ENCODE measurements at places on chromosomes 5 and 9.
A peak's percentile ranks its signal among the peaks of the same experiment; 100 is the strongest.

GRCh38 chr5:171673328-171673727, 112.3 kb upstream of the SMIM23 start:
- no peak for DNase-seq

DNA sequence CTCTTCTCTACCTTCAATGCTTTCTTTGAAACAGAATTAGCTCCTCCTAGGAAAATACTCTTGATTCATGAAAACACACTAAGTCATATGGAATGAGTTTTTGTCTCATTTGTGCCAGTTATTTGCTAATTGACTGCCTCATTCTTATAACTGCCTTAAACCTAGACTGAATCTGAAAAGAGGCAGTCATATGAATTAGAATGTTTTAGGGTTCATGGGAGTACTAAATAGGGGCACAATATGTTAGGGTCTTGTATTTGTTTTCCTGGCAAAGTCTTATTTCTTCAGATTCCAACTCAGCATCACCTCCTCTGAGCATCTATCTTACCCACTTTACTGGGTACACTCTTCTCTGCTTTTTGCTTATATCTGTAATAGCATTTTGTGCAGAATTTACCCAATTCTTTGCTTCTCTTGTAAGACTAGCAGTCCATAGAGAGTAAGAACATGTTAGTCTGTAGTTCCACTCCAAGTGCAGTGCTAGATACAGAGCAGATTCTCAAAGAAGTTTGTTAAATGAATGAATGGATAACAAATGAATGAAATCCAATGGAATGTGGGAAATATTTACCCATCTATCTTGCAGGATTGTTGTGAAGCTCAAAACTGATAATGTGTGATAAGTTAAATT, 43.9 kb upstream of the ALDH1A1 start:
- DNase-seq, result no peak

GRCh38 chr9:75754080-75754479, 136.4 kb upstream of the PCSK5 start:
- DNase-seq, result no peak

GRCh38 chr5:109083937-109084336, 325.8 kb downstream of the PJA2 start:
- DNase-seq, result no peak

DNA sequence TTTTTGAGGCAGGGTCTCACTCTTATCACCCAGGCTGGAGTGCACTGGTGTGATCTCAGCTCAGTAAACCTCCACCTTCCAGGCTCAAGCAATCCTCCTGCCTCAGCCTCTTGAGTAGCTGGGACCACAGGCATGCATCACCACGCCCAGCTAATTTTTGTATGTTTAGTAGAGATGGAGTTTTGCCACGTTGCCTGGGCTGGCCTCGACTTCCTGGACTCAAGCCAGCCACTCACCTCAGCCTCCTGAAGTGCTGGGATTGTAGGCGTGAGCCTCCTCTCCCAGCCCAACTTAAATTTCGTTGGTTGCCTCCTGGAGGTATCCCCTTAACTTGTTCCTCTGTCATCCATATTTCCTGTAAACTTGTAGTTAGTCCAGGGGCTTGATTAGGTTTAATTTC, 47.2 kb downstream of the RAB24 start:
- DNase-seq, result no peak

DNA sequence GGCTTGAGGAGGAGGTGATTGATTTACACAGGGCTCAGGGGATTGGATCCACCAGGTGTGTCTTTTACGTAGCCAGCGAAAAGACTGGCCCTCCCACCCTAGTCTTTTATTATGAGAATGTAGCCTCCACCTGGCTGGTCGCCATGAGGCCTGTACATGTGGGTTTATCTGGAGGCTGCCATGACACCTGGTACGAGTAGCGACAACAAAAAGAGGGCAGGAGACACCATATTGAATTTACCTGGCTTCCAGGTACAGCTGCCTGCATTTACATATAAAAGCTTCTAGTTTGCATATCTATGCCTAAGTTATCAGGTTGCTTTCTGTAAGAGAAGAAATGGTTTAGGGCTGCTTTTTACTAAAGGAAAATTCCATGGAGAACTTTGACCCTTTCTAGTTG, 1173.7 kb upstream of the SEMA6A start:
- DNase-seq, result no peak

DNA sequence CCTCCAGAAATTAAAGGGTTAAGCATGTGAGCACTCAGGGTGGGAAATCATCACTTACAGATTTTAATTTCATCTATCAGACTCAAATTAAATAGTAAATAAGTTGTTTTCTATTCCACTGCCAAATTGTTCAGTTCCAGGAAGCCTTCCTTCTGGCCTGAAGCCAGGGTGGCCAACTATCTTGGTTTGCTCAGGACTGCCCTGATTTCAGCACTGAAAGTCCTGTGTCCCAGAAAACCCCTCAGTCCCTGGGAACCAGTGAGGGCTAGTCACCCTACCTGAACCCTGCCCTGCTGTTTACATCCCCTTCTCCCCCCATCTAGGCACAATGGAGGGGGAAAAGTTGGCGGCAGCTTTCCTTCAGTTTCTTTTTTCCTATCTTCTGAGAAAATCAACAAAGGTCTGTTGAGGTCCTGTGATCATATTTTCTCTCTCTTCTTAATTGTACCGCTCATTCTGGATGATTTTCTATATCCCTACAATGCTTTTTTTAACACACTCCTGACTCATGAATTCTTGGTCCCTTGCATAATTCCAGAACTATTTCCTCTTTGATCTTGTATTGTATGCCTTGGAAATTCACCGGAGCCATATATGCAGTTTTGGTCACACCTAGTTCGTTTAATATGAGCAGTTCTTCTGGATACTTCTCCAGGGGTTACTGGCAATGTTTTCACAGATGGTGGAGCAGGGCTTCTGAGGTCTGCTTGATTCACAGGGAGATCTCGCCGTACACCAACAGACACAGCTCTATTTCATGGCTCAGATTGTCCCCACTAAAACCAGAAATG, 103.8 kb downstream of the MAP1B start:
- no peak for DNase-seq

DNA sequence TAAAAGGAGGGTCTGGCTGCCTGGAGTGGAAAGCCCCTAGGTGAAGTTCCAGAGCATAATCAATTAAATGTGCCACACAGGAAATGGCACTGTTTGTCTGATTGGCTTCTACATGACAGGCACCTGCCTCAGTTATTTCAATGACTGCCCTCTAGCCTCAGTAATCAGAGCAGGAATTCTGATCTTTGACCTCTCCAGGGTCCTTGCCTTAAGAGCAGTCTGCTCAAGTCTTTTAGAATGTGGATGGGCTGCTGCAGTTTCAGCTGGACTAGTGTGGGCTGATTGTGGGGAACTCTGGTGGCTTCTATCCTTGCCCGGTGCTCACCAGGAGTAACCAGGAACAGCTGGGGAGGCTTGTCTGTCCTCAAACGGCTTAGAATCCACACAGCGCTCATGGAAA, 98.9 kb downstream of the LIX1 start:
- DNase-seq, result no peak

- no peak for DNase-seq
Measured at GRCh38 chr9:128081056-128081455, 13.0 kb downstream of the SLC25A25 start.

DNA sequence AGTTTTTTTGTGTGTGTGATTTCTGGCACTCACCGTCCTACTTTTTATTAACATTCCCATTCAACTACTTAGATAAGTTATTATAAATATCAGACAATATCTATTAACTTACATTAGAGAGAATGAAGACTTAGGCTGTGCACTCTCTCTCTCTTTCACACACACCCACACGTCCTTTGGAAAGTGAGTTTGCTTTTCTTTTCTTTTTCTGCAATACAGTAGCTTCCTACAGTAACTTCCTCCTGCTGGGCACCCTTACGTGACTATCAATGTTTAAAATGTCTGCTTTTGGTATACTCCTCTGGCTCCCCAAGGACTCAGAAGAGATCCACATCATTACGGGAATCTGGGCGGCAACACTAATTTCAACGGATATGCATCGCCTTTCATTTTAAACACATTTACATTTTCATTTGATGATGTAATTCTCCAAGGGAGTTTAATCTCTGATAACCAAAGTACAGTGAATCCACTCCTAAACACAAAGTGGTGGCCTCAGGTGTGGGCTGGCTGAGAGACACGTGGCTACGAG, 179.5 kb downstream of the MAPKAP1 start:
- no peak for DNase-seq

DNA sequence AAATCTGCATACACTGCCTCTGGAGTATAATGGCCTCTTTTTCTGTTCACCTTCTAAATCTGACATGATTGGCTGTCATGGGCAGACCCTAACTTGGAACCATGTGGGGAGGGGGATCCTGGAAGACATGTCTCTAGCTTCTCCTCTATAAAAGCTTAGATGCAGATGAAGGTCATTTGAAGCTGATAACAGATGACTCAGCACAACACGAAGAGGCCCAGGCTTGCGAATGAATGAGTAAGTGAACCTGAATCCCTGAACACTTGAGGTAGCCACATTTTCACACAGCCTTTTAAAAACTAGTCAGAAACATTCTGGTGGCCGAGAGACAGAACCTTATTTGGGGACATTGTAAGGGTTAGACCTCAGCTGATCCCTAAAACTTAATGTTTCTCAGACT, 282.6 kb downstream of the ELAVL2 start:
- no peak for DNase-seq

DNA sequence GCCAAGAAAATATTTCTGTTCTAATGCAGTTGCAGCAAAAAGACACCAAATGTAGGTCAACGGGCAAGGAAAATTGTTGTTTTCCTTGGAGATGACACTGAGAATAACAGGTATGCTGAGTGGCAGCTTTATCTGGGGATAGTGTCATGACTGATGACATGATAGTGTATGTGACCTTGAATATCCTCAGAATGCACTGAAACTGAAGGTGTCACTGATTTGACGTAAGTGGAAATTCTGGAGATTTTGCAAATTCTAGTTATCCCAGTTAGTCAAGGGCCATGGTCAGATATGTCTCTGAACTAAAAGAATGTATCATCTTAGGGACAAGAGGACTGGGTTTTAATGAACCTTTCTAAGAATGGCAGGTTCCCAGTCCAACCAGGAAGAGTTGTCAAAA, 138.0 kb upstream of the C9orf72 start:
- DNase-seq, result no peak

DNA sequence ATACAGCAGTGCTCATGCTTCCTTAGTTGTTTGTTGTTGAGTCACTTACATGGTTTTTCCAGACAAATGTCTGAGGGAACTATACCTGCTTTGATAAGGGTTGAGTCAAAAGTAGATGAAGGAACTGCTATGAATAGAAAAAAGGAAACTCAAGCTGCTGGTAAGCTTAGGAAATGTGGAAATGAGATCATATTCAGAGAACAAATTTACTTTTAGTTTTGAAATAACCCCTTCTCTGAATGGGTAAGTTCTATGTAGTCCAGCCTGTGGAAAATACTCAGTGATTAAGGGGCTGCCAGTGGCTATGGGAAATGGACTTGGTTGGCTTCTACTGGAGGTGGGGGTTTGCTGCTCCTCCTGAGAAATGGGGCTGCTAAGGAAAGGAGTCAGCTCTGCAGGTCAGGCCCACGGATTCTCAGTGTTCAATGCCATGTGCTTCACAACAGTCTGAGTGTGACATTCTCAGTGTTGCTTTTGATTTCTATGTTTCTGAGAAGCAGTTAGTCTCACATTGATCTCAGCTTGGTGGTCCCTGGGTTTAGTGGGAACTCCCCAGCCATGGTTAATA, 47.7 kb upstream of the GLRX start:
- DNase-seq, result no peak

DNA sequence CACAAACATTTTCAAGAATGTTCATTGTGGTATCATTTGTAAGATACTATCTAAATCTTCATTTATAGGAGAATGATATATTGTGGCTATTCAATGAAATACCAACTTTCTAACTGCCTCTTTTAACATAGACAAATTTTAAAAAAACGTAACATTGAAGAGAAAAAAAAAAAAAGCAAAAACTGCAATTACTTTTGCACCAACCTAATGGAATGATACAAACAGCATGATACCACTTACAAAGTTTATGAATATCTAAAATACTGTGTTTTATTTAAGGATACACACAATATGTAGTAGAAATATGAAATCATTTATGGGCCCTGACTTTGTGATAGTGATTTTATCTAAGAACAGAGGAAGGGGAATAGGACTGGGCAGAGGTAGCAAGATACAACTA, 24.1 kb downstream of the PSMD5 start:
- DNase-seq, result no peak

- peak; percentile 93 for DNase-seq
Measured at GRCh38 chr9:113581865-113582697, 118.6 kb downstream of the RGS3 start.

GRCh38 chr9:73611032-73611431, 459.4 kb downstream of the ANXA1 start:
- no peak for DNase-seq

DNA sequence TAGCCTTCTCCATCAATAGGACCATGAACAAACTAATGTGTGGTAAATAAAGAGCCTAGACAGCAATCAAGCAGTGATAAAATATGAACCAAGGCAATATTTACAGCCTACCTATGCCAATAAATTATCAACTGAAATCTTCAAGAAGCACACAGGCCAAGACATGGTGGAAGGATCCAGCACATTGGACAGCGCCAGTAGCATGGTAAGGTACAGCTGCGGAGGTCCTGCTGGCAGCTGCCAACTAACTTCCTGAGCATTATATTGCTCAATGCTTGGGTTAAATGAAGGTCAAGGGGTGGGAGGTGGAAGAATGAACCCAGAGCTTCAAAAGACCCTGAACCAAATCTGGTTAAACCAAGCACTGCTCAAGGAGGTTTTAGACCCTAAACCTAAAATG, 16.5 kb upstream of the SPDL1 start:
- no peak for DNase-seq

DNA sequence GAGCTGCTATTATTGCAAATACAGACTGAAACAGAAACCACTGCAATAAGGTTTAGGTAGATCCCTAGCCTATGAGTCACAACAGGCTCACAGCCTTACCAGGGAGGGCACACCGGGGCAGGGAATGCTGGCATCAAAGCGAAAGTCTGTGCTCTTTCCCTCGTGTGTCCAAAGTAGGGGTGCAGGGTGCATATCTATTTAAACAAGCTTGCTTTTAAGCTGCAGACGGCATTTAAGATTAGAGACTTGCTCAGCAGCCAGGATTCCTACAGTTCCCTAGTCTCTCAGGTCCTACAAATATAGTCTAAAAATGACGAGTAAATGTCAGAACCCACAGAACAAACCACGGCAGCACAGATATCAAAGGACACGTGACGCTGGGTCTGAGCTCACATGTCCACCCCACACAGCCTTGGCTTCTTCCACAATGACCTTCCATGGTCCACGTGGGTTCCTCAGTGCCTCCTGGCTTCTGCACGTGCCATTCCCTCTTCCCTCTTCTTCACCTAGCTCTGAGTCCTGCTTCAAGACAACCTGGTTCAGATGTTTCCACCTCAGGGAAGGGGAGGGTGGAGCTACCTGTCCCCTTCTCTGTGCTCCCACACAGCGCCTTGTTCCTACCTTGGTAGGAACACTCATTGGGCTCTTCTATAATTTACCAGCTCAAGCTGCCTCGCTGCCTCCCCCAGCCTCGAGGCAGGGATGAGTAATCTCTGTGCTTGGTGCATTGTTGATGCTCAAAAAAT, 193.2 kb downstream of the MAPKAP1 start:
- no peak for DNase-seq
